ENCODE measurements at places on chromosomes 6 and 20.

DNA sequence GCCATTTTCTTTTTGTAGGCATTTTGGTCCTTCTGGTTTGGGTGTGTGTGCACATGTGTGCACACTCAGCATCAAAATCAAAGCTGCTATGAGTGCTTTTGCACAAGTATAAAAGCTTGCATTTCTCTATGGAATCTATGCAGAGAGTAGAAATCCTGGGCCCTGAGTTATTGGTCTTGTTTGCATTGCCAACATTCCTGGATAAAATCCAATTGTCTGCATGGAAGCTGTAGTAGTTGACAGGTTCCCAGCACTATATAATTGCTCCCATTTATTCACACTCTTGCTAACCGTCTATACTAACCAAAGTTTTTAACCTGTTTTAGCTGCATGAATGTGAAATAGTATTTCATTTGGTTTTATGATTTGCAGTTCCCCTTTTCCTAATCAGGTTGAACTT lies 277.0 kb downstream of the FOXA2 start:
- DNase-seq: no peak

GRCh38 chr6:12504325-12504966 lies 212.1 kb upstream of the PHACTR1 start:
- DNase-seq: no peak

GRCh38 chr20:62368392-62368975 lies 1.4 kb upstream of the LAMA5 start:
- DNase-seq: no peak

DNA sequence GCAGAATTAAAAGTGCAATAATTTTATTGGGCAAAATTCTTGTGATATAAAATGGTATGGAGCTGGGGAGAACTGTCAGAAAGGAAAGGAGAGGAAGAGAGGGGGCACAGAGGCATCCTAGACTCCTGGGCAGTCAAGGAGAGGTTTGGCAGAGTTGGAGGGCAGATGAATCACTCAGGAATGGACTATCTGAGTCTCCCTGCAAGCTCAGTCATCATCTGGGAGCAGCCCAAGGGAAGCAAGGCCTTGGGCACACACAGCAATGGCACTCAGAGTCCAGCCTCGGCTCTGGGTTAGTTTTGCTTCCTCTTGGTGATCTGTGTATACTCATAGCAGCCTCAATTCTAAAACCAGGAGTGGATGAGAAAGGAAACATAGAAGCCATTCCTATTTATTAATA lies 67.2 kb downstream of the SLC22A1 start:
- no peak for DNase-seq

DNA sequence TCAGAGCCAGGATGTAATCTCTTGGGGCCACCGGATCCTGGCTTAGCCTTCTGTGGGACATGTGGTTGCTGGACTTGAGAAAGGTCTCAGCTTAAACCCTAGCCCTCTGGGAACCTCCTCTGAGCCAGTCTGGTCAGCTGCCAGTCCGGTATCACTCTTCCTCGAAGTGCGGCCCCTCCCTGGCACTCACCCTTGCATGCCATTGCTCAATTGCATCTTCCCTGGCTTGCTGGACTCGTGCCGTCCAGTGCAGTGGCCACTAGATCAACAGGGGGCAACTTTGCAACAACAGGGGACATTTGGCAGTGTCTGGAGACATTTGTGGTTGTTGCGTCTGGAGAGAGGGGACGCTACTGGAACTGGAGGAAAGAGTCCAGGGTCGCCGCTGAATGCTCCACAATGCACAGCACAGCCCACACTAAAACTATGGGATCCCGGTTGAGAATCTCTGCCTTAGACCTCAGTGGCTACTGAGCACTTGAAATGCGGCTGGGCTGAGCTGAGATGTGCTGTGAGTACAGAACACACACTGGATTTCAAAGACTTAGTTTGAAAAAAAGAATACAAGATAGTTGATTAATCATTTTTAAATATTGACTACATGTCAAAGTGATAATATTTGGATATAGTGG lies 152.1 kb downstream of the TFAP2C start:
- DNase-seq: no peak

- no peak for DNase-seq
Measured at GRCh38 chr6:12336121-12336971, 46.2 kb downstream of the EDN1 start.

GRCh38 chr6:154241581-154241980 lies 115.0 kb downstream of the IPCEF1 start:
- DNase-seq: no peak

DNA sequence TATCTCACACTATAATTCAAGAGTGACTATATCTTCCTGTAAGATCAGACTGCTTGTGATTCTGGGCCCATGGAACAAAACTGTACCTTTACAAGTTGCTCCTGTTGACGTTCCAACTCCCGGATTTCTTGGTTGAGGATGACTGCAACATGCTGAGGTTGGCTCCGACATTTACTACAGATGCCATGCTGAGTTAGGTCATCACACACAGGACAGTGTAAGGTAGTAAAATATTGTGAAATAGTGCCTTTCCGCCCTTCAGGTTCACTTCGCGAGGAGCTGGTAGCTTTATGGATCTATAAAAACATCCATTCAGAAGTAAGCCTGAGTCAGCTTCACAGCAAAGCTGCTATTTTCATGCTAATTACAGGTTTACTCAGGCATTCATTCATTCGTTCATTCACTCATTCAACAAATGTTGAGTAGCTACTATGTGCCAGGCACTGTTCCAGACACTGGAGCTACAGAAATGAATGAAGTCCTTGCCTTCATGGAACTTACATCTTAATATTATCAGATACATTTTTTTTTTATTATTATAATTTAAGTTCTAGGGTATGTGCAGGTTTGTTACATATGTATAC lies 175.7 kb downstream of the REV3L start:
- no peak for DNase-seq

DNA sequence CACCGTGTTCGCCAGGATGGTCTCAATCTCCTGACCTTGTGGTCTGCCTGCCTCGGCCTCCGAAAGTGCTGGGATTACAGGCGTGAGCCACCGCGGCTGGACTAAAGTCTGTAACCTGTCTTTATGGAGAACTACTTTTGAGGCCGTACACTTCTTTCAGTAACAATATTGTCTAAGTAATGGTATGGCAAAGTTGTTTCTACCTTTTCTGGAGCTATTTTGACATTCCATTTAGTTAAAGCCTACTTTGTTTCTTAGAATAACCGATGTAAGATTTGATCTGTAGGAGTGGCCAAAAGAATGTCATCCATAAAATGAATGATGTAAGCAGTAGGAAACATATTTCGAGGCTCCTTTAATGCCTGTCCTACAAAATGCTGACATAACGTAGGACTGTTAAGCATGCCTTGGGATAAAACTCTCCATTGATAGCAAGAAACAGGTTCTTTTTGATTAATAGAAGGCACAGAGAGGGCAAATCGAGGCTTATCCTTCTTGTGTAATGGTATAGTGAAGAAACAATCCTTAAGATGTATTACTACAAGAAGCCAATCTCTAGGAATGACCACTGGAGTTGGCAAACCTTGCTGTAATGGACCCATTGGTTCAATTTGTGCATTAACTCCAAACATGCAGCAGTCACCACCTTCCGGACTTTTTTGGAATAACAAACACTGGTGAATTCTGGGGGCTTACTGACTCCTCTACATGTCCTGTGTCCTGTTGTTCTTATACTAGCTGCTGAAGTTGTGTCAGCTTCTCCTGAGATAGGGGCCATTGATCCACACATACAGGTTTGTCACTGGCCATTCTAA lies 35.9 kb downstream of the HLA-DRA start:
- DNase-seq: no peak

GRCh38 chr20:1819311-1820137 lies 75.7 kb upstream of the SIRPA start:
- DNase-seq: no peak

- no peak for DNase-seq
Measured at GRCh38 chr6:246352-246751, 45.9 kb upstream of the DUSP22 start.

GRCh38 chr6:25844518-25844917 lies 12.7 kb upstream of the SLC17A1 start:
- no peak for DNase-seq

- DNase-seq: no peak
Measured at GRCh38 chr6:257031-257725, 35.1 kb upstream of the DUSP22 start.

DNA sequence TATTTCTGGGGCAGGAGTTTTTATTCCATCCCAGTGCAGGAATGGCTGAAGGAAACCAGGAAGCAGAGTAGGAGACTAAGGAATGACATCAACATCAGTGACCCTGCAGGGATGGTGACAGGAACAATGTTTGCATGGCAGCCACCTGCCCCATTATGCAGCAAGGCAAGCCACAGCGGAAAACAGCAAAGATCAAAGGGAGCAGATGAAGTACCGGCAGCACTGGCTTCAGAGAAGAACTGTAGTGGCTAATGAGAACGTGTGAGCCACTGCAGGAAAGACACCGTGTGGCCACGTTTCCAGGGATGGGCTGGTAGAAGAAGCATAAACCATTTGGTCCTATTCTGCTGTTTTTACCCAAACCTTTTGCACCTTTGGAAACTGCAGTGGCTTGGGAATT lies 52.9 kb upstream of the TAB2 start:
- DNase-seq: no peak

GRCh38 chr20:57736738-57737347 lies 27.0 kb upstream of the PMEPA1 start:
- no peak for DNase-seq

- no peak for DNase-seq
Measured at GRCh38 chr6:4359108-4359730, 223.8 kb upstream of the ECI2 start.

- DNase-seq: no peak
Measured at GRCh38 chr6:51854876-51855275, 232.5 kb downstream of the PKHD1 start.

GRCh38 chr20:47379433-47380150 lies 23.1 kb upstream of the ZMYND8 start:
- DNase-seq: no peak

DNA sequence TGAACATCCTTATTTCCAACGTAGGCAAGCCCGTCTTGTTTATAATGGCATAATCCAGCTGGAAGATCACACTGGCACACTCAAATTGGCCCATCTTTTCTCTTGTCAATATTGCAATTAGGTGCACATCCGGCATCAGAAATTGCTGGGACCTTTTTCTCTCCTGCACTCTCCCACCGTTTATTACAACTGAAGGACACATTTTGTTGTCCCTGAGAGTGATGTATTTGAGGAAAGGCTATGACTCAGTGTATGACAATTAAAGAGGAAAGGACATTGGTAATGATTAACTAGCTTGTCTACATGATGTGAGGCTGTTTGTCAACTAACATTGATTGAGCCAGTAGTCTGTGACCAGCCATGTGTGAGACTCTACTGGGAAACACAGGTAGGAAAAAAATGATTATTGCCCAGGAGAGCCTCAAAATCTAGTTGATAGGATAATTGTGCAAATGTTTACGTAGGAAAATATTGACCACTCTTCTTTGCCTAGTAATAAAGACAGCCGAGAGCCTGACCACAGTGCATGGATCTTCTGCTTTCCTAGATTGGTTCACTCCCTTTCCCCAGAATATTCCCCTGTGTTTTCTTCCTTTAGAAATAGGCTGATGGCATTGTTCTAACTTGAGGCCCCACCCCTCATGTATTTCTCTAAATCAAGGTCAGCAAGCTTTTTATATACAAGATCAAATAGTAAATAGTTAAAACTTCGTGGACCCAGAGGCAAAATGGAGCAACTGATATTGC lies 230.0 kb upstream of the BTBD3 start:
- no peak for DNase-seq

DNA sequence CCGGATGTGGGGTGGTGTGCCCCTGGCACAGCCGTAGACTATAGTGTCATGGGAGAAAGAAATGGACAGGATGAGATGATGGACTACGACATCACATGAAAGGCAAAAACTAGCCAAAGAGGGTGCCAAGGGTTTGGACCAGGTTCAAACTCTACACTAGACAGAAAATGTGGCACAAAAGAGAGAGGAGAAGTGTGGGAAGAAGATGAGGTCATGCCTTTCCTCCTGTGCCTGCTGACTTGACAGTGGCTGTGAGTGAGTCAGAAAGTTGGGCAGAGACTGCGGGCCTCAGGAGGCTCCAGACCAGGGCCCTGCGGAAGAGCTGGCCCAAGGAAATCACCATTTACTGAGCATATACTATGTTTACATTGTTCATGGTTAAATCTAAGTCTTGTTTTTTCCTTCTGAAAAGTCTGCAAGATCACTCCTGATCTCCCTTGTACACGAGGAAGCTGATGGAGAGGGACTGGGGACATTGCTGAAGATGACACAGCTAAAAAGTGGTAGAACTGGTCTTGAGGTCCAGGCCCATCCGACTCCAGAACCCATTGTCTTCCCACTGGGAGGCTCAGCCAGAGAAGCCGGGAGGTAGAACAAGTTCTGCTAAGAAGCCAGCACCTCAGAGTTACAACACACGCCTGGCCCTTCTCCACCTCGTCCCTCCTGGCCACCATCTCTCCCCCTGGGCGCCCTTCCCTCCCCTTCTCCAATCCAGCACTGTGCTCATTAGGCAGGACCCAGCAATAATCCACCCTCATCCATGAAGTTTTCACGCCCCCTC lies 35.6 kb downstream of the CNKSR3 start:
- DNase-seq: no peak

DNA sequence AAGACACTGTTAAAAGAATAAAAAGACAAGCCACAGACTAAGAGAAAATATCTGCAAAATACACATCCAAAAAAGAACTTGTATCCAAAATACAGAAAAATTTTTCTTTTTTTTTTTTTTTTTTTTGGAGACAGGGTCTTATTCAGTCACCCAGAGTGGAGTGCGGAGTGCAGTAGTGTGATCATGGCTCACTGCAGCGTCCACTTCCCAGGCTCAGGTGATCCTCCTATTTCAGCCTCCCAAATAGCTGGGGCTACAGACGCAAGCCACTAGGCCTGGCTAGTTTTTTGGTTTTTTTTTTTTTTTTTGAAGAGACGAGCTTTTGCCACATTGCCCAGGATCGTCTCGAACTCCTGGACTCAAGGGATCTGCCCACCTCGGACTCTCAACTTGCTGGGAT lies 3.1 kb downstream of the ZUP1 start:
- no peak for DNase-seq

All from activated CD8-positive, alpha-beta memory T cell treated with anti-CD3 and anti-CD28 coated beads, Interleukin-2, amount 50 U/mL, for 48 hours (primary cell).